ENCODE measurements at places on chromosomes 5 and 9. TPM values are rescaled to one million over a fixed set of nuclear protein-coding genes. Genes with fewer than 3 reads are reported as not detected.
A peak's percentile ranks its signal among the peaks of the same experiment; 100 is the strongest.

- no peak overlapping the region for H3K4me3 ChIP-seq
- peaks cover 11% of the 10 kb centered on the region for H3K4me1 ChIP-seq
- no peak overlapping the region for H3K27ac ChIP-seq
- H3K27me3 ChIP-seq: no peaks in the 10 kb centered on the region
- no peak for DNase-seq
- no peaks in the 10 kb centered on the region for H3K36me3 ChIP-seq
These were observed 20.8 kb downstream of the RGS3 start for GRCh38 chr9:113484258-113484730.

DNA sequence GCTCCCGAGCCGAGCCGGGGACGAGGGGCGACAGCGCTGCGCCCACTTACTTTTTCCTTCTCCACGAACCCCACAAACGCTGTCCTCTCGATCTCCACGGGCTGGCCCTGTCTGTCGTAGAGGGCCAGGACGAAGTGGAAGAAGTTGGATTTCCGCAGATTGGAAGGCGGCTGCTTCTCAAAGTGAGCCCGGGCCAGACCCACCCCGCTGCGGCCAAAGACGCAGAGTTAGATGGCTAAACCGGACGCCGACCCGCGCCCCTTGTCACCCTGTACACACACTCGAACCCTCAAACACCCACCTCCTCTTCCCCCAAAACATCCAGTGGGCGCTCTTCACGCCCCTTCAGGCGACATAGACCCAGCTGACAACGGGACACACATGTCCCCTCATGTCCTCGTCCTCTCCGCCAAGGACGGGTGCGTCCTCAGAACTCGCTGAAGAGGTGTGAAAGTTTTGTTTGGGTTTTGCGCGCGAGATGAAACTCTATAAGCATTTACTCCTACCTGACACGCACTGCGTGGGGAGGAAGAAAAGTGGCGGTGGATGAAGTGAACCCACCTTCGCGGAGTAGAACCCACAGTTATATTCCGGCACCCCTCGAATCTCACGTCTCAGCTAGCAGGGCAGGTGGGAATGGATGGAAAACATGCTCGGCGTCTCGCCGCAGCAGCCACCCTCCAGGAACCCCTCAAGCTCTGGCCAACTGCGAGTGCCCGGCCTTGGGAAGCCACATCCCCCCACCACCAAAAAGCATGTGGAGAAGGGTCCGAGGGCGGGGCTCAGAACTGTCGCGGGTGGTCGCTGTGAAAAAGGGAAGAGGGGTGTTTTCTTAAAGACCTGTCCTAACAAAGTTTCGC lies 2.6 kb downstream of the EBF1 start:
- peak overlapping the region; percentile 95 for H3K4me3 ChIP-seq
- peaks cover 57% of the 10 kb centered on the region for H3K4me1 ChIP-seq
- H3K27ac ChIP-seq: peak overlapping the region; percentile 80
- H3K36me3 ChIP-seq: no peaks in the 10 kb centered on the region
- peaks cover 91% of the 10 kb centered on the region for H3K27me3 ChIP-seq

DNA sequence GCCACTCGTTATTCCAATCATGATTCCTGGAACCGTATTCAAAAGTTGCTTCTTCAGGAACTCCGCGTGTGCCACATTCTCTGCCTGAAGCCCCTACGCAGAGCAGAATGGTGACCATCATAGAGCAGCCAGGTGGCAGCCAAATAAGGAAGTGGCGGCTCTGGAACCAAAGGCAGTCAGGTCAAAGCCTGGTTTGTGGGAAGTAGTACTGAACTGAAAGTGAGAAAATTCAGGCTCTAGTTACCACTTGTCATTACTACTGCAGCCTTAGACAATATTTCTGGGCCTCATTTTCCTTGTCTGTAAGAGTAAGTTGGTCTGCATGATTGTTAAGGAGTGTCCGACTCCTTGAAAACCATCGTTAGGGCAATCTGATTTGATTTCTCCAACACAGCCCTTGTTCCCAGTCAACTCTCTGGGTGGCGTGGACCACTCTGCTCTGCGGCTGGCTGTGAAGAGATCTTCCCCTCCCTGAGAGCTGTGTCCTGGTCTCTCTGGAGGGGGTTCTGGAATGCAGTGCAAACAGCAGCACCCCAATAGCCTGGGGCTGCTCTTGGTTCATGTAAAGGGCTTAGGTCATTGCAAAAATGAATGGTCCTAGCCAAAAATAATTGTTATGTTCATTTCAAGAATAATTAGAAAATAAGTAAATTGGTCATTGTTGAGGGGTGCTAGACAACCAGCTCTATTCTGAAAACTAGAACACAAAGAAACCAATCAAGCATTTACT lies 102.4 kb downstream of the MED27 start:
- H3K36me3 ChIP-seq: peaks cover 2% of the 10 kb centered on the region
- H3K27ac ChIP-seq: no peak overlapping the region
- no peak overlapping the region for H3K4me3 ChIP-seq

DNA sequence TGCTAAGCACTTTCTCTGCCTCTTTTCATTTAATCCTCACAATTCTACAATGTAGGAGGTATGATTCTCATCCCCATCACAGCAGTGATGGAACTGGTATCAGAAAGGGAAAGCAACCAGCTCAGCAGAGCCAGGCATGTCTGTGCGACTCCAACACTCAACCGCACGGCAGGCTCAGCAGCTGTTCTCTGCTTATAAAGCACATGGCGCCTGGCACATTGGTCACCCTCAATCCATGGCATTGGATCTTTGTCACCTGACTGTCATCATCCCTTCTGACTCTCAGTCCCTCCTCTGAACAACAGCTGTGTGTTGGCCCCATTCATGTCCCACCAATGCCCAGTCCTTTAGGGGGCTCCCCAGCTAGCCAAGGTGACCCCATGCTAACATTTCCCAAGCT lies 45.1 kb upstream of the HAND1 start:
- H3K4me1 ChIP-seq: peaks cover 3% of the 10 kb centered on the region
- no peak overlapping the region for H3K4me3 ChIP-seq

- no peak overlapping the region for H3K27ac ChIP-seq
- H3K36me3 ChIP-seq: no peaks in the 10 kb centered on the region
- no peaks in the 10 kb centered on the region for H3K4me1 ChIP-seq
- no peak for DNase-seq
These were observed 24.1 kb downstream of the PCSK1 start for GRCh38 chr5:96408841-96409538.

GRCh38 chr5:43313854-43314457 lies 744 bp upstream of the HMGCS1 start:
- H3K36me3 ChIP-seq: peaks cover 38% of the 10 kb centered on the region
- no peaks in the 10 kb centered on the region for H3K27me3 ChIP-seq
- peak overlapping the region; percentile 97 for H3K4me3 ChIP-seq
- peaks cover 56% of the 10 kb centered on the region for H3K4me1 ChIP-seq

DNA sequence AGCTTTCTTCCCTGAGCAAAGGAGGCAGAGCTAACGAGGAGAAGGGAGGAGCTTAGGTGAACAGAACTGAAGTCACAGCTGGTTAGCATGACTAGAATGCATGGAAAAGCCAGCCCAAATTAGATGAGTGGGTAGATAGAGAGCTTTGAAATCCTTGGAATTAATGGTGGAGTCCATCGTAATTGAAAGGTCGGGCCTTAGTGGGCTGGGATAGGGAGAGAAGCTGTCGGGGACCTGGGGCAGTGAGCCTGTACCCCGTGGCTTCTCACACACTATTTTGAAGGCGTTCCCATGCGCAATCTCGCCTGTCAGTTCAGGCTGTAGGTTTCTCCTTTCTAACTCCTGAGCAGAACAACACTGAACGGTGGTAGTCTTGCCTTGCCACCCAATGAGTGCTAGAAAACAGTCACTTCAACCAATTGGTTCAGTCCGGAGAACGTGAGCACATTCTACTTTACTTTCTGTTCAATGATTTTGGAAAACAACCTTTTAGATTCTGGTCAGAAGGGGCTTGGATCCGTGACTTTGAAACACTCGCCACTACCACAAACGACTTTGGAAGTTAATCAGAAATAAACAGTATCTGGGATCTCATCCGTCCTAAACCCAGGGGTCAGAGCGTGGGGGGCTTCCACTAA lies 655 bp upstream of the RAI14 start:
- peaks cover 27% of the 10 kb centered on the region for H3K4me1 ChIP-seq
- H3K4me3 ChIP-seq: peak overlapping the region; percentile 91
- H3K27ac ChIP-seq: peak overlapping the region; percentile 65
- H3K36me3 ChIP-seq: peaks cover under 1% of the 10 kb centered on the region

DNA sequence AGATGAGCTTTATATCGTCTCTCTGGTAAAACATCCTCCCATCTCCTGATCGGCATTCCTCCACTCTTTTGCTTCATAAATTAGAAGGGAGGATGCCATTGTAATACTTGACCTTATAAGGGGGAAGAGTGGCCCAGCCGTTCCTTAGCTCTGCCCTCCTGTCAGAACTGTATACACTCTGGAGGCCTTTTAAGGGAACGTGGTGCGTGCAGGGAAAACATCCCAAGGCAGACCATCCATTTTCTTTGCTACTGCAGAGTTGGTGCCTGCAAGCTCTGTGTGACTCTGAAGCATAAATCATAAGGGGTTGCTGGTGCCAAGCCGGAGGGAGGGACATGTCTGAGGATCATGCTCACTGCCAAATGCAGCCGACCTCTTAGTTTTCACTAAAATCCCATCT lies 90.4 kb downstream of the PGM5 start:
- no peak overlapping the region for H3K27ac ChIP-seq
- DNase-seq: no peak
- H3K36me3 ChIP-seq: no peaks in the 10 kb centered on the region

The BBLN gene
- 82.5 TPM for total RNA-seq

- no peaks in the 10 kb centered on the region for H3K4me1 ChIP-seq
- H3K27ac ChIP-seq: no peak overlapping the region
- no peak for DNase-seq
- no peaks in the 10 kb centered on the region for H3K36me3 ChIP-seq
- H3K27me3 ChIP-seq: no peaks in the 10 kb centered on the region
- no peak overlapping the region for H3K4me3 ChIP-seq
These were observed 1078.3 kb upstream of the SEMA6A start for GRCh38 chr5:117652958-117653280.

GRCh38 chr5:171907725-171908343 lies 98.6 kb downstream of the FBXW11 start:
- H3K4me3 ChIP-seq: no peak overlapping the region
- H3K27me3 ChIP-seq: no peaks in the 10 kb centered on the region
- peaks cover 11% of the 10 kb centered on the region for H3K4me1 ChIP-seq

The PDCD1LG2 gene
- not detected for total RNA-seq

- no peak overlapping the region for H3K27ac ChIP-seq
- peaks cover 6% of the 10 kb centered on the region for H3K27me3 ChIP-seq
- no peaks in the 10 kb centered on the region for H3K36me3 ChIP-seq
- H3K4me1 ChIP-seq: peaks cover 19% of the 10 kb centered on the region
These were observed 156.8 kb upstream of the KLF9 start for GRCh38 chr9:70571258-70571657.

DNA sequence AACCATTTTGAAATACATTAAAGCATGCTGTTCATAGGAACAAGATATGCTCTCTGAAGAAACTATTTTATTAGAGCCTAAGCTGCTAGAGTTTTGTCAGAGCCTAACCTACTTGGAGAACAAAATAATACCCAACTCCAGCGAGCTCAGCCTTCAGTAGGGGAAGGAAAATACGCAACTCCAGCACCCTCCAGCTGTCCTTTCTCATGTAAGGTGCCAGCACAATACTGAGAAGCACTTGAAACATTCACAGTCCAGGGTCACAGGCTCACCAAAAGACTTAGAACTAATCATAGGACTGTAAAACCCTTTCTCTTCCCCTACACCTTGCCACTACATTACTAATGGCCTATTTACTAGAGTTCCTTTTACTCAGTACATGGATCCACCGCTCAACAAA lies 18.9 kb downstream of the DPYSL3 start:
- H3K27me3 ChIP-seq: no peaks in the 10 kb centered on the region
- no peaks in the 10 kb centered on the region for H3K4me1 ChIP-seq
- H3K27ac ChIP-seq: no peak overlapping the region
- H3K36me3 ChIP-seq: peaks cover 4% of the 10 kb centered on the region
- no peak for DNase-seq
- H3K4me3 ChIP-seq: no peak overlapping the region

GRCh38 chr5:157748760-157749461 lies 5.4 kb downstream of the LSM11 start:
- H3K27ac ChIP-seq: no peak overlapping the region
- H3K4me3 ChIP-seq: no peak overlapping the region
- H3K36me3 ChIP-seq: peaks cover 3% of the 10 kb centered on the region
- no peak for DNase-seq

The AFAP1L1 gene
- total RNA-seq: 11.6 TPM

- no peak for DNase-seq
- H3K36me3 ChIP-seq: no peaks in the 10 kb centered on the region
- peaks cover 2% of the 10 kb centered on the region for H3K27me3 ChIP-seq
- no peak overlapping the region for H3K27ac ChIP-seq
- H3K4me3 ChIP-seq: no peak overlapping the region
- no peaks in the 10 kb centered on the region for H3K4me1 ChIP-seq
These were observed 779.0 kb upstream of the CTNND2 start for GRCh38 chr5:12683249-12683648.

The FOXD1 gene
- total RNA-seq: 0.28 TPM

The DHFR gene
- 112 TPM for total RNA-seq

DNA sequence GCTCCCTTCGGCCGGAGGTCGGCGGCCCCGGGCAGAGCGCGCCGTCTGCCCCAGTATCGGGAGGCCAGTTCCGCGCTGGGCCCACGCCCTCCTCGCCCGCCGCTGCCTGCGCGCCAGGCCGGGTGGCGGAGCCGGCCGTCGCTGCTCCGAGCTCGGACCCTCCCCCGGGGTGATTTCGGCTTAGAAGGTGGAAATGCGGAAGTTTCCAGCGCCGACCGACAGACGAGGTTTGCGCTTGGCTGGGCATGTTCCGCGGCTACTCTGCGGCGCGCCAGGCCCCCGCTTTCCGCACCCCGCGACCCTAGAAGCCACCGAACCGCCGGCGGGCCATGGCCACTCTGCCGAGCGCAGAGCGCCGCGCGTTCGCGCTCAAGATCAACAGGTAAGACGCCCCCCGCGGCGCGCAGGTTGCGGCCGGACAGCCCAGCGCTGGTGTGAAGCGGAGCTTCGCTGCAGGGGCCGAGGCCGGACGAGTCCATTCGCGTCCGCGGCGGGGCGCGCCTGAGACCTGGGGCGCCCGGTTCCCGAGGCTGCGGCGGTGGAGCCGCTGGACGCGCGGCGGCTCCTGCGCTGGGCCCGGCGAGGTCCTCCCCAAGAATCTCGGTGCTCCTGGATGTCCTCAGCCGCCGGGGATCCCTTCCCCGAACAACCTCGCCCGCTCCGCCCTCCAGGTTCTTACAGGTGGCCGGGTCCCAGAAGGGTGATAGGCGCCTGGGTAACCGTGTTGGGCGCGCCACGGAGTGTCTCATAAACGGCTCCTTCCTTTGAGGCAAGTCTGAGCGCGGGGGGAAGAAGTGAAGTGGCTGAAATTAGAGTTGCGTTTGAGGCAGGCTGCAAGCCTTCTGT lies at the start of gene DOCK8:
Gene DOCK8, plus strand, starts transcription at position 218 of the 846 bp plus-strand sequence. Its CDS starts 112 bp downstream, at position 330.
- H3K27ac ChIP-seq: no peak within 1 kb of the TSS
- DNase-seq: peak; percentile 47
- H3K27me3 ChIP-seq: peaks cover 44% of the 10 kb centered on the region
- H3K4me3 ChIP-seq: peak within 1 kb of the TSS; percentile 74
- H3K36me3 ChIP-seq: no peaks in the 10 kb centered on the region
- no peaks in the 10 kb centered on the region for H3K4me1 ChIP-seq
